ENCODE measurements at places on chromosomes 6 and 20.
A peak's percentile ranks its signal among the peaks of the same experiment; 100 is the strongest.

DNA sequence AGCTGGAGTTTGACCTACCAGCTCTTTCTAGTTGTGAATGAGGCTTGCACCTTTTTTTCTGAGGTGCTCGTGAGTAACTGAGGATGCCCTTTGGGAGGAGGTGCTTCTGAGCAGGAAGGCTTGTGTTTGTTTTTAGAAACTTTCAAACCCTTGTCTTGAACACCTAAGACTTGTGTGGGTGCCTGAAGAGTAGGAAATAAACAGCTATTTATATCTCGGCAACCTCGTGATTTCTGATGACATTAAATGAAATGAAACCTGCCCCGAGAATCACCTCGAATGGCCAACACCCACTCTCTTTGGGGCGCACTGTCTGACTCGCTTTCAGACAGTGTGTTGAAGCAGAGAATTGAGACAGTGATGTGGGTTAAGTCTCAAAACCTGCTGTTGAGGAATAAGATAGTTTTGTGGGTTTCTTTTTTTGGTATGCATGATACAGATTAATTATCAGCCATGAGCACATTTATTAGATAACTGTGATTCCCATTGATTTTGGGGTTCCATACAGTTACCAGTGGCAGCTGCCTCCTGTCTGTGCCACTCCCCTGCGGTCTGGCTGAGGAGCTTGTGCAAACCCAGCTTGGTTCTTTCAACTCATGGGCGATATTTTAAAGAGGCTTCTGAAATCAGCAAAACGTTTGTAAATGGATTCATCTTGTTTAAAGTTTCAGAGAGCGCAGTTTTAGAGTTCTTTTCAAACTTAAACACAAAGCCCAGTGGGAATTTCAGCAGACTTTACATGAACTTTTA lies 8.4 kb downstream of the IRF4 start:
- no peak for DNase-seq

- no peak for DNase-seq
These were observed 149.6 kb downstream of the SOBP start for GRCh38 chr6:107639511-107639910.

DNA sequence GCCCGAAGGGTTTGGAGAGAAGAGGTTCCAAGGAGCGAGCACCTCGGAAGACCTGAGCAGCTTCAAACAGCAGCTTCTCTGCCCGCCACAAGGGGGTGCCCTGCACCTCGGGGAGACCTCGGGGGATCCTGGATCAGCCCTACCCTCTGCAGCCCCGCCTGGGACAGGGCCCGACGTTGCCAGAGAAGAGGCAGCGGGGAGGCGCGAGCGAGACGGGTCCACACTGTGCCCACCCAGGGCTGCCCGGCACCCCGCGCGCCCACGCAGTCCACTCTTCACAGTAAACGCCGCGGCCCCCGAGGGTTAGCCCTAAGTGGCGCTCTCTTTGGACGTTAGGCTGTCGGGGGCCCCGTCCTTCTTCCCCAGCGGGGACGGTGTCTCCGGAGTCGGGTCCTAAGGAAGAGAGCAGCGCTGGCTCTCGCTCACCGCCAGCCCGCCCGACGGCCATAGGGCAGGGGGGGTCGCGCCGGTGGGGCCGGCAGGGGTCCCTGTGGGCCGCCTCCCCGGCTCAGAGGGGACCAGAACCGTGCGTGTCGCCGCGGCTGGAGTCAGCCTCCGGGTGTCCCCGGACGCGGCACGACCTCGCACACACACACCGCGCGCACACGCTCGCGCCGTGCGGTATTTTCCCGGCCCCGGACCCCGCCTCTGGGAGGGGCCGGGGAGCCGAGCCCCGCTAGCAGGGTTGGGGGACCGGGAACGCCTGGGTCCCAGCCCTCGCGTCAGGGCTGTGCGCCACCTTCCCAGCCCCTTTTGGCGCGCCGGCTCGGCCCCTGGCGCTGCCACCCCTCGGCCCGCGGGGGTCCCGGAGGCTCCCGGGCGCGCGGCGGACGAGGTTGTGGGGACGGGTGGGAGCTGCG lies 929 bp downstream of the CDH22 start:
- DNase-seq, result peak; percentile 33

DNA sequence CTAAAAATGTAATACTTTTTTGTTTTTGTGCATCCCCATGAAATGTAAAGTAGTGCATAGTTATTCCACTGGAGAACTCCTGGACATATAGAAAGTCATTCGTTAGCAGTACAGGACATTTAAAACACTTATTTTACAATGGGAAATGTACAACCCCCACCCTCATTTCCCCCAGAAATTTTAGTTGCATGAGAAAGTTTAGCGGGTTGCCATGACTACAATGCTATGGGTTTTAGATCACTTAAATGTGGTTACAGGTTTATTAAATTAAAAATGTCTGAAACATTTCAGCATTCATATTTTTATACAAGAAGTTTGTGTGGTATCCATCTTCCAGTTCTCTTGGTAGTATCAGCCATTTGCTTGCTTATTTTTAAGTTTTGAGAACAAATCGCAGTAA lies 54.9 kb upstream of the TRAF3IP2 start:
- no peak for DNase-seq

DNA sequence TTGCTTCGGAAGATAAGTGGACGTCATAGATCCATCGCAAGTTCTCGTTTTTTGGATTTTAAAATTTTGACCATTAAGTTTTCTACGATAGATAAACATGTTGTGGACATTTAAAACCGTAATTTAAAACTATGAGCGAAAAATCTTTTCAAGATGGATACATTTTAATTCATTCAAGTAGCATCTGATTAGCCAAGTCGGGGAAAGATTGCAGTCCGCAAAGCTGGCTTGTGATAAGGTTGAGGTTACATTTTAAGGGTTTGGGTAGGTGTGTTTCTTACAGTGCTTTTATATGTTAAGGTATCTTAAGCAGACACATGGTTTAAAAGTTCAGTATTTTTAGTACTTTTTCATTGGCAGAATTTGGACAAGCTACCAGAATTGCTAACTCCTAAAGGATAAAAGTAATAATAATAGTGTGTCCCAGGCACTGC lies 1.2 kb downstream of the WTAP start:
- no peak for DNase-seq

DNA sequence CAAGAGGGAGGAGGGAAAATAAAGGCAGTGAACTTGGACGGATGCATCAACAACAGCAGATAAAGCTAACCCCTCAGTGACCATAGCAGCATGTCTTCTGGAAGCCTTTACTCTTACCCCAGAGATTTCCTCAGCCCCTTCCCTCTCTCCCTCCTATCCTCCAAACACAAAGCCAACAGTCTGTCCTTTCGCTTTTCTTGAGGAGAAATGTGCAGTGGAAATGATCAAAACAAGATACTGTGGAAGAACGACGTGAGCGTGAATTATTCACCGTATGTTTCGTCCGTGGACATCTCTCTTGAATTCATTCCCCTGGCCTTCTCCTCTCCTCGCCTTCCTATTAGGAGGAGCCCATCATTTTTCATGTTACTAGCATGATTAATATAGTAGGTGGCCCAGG lies 8.5 kb downstream of the NRN1 start:
- no peak for DNase-seq

GRCh38 chr20:16098890-16099639 lies 474.2 kb downstream of the KIF16B start:
- no peak for DNase-seq

GRCh38 chr6:68726337-68726736 lies 91.3 kb downstream of the ADGRB3 start:
- no peak for DNase-seq

All from left colon (tissue), 2 donors.